ENCODE measurements at places on chromosomes 7 and 10. TPM values are rescaled to one million over a fixed set of nuclear protein-coding genes. Genes with fewer than 3 reads are reported as not detected.

ENO4 gene
- not detected for total RNA-seq

GCK gene
- total RNA-seq, result not detected

CPVL gene
- total RNA-seq, result 0.93 TPM

AHCYL2 gene
- 25.6 TPM for total RNA-seq

HOXA3 gene
- total RNA-seq, result 2.4 TPM
